NCI-H446 (cell line): ENCODE measurements at places on chromosomes 12 and 14.
A peak's percentile ranks its signal among the peaks of the same experiment; 100 is the strongest.

DNA sequence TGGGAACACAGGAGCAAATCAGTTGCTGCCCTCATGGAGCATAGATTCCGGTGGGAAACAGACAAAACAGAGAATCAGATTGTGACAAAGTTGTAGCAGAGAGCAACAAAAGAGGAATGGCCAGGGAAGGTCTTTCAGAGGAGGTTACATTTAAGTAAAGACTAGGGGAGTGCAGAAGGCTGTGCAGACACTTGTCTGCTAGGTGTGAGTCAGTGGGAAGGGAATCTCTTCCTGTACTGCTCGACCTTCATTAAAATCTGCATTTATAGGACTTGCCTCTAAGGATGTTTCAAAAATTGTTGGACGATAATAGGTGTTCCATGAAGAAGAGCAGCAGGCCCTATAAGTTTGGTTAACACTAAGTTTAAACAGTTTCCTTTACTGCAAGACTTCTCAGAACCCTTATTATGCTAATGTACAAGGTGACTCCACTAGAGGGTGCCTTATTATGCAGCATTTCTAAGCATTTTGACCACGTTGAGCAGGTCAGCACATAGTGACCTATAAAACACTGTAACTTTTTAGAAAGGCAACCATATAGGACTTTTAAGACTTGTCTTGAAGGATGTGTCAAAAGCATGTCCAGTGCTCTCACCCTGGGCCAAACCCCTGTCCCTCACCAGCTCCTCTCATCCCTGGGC, 91.8 kb upstream of the RIC8B start:
- no peak for DNase-seq

DNA sequence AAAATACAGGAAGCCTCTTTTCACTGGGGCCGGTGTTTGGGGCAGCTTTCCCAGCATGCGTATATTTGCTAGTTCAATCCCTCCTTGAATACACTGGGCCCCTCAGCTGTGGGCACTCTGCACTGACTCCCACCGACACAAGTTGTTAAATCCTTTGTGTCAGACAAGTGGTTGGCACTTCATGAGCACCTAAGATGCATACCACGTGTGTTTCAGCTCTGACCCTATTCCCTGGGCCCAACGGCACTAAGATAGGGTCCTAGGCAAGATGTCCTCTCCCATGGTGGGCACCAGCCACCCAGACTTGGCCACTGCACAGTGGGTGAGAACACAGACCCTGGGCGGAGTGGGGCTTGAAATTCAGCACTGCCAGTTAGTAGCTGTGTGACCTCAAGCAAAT, 173.8 kb downstream of the BCL11B start:
- no peak for DNase-seq

DNA sequence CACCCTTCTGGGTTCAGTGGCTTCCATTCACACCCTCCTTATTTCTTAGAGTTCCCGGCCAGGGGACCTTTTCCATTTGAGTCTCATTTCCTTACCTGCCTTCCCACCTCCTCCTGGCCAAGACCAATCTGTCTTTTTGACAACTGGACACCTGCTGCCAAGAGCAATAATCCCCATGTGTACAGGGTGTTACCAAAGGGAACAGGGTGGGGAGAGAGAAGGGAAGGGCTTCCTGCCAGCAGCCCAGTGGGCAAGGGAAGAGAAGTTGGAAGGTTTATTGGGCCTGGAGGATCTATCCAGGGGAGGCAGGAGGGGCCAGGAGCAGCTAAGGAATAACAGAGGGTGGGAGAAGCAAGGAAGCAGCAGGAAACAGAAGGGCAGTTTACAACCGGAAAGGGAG, 346.2 kb downstream of the C12orf75 start:
- DNase-seq = no peak

DNA sequence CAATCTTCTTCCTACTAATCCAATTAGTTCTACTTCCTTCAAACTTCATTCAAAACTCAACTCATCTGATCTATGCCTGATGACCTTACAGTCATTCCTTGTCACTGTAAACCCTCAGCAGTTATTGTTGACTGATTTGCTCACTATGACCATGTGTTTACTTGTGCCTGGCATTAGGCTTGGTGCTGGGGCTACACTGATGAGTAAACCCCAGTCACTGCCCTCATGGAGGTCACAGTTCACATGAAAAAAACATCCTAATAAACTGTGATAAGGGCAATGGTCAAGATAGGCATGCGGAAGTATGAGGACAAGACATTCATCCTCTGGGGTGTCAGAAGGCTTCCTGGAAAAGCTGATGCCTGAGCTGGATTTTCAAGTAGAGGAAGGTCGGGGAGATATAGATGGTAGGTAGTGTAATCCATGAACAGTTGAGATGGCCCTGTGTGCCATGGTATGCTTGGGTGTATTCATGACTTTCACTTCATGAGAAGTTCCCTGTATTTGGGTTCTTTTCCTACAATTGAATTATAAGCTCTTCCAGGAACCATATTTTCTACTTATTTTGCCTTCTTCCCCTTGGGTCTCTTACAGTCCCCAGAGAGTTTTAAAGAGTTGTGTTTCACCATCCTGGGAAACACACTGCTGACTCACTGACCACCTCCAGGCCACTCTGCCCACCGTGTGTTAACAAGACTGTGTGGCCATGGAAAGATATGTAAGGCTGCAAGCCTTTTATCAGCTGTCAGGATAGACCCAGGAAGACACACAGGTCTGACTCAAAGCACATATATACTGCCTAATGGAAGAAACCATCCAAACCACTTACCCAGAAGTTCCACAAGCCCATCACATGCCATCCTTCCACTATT, 38.7 kb upstream of the DUSP6 start:
- DNase-seq = no peak

DNA sequence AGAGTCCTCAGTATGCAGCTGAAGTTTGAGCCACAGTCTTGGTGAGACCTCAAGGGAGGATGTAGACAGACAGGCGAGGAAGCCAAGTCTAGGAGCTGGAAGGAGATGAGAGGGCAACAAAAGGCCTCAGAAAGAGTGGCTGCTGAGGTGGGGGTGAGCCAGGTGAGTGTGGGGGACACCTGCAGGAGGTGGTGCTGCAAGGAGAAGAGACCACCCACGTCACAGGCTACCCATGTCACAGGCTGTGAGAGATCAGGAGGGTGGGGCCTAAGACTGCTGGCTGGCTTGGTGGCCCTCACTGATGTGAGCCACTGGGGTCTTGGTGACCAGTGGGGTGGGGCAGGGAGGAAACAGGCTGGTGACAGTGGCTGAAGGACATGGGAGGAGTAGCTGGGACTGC, 97.3 kb downstream of the KIF26A start:
- no peak for DNase-seq

DNA sequence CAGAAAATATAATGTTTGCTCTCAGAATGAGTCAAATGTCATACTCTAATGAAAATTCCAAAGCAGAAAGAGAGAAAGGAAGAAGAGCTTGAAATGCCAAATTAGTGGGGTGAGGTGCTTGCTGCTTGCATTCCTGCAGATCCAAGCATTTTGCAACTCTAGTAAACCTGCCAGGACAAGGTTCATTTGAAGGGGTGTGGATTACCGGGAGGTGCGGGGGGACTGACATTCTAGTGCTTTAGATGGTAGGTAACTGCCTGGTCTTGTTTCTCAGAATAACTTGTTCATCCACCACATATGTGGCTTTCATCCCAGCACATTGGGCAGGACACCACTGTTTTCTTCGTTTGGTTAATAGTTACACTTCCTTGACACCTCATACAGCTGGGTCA, 144.4 kb downstream of the AKAP6 start:
- DNase-seq = no peak

- DNase-seq = peak; percentile 54
Observed at GRCh38 chr12:116159175-116159574, 118.3 kb downstream of the MED13L start.

GRCh38 chr12:116423094-116423493, 136.1 kb upstream of the MAP1LC3B2 start:
- DNase-seq = no peak

GRCh38 chr12:13193505-13194231, 2.9 kb upstream of the EMP1 start:
- DNase-seq = peak; percentile 42

DNA sequence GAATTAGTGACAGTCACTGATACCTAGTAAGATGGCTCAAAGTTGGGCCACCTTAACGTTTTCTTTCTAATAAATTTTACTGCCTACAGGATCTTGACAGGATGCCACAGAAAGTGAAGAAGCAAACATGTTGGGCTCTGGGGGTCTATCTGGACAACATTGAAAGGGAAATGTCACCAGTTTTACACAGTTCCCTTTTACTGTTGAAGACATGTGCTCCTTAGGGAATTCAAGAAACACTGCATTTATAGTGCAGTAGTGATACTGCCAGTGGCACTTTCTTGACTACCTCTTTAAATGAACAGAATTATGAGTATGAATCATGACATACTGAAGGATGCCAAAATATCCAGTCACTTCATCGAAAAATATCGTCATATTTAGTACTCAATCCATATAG, 269.3 kb upstream of the SYT10 start:
- no peak for DNase-seq

- no peak for DNase-seq
Observed at GRCh38 chr12:116026346-116026745, 251.1 kb downstream of the MED13L start.

- no peak for DNase-seq
Observed at GRCh38 chr14:72715215-72715849, 178.6 kb downstream of the DPF3 start.

DNA sequence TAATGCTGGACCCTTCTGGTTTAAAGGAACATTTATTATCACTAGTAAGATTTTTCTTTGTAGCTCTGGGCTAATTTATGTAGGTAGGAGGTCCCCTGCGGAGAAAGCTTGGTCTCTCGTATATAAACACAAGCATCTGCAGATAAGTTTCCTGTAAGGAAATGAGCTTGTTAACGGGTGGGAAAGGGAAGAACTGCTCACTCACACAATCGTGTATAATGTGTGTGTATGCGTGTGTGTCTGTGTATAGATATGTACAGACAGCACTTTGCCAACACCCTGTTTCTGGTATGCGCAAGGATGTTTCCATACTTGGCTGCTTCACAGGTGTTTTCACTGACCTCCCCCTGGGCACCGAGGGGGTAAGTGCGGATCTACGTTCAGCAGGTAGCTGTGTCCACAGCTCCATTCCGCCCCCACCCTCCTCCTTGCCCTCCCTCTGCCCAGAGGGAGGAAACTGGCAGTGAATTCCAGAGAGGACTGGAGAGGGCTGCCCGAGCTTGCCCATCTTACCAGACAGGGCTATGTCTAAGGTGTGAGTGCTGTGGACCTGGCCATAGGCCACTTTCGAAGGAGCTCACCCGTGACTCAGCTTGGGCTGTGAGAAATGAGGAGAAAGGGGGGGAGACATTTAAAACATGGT, 65.2 kb downstream of the NINJ2 start:
- DNase-seq = no peak

GRCh38 chr12:54304187-54304810, 3.5 kb upstream of the NFE2 start:
- no peak for DNase-seq

- DNase-seq = peak; percentile 68
Observed at GRCh38 chr14:27528328-27528727, 930.5 kb upstream of the NOVA1 start.

DNA sequence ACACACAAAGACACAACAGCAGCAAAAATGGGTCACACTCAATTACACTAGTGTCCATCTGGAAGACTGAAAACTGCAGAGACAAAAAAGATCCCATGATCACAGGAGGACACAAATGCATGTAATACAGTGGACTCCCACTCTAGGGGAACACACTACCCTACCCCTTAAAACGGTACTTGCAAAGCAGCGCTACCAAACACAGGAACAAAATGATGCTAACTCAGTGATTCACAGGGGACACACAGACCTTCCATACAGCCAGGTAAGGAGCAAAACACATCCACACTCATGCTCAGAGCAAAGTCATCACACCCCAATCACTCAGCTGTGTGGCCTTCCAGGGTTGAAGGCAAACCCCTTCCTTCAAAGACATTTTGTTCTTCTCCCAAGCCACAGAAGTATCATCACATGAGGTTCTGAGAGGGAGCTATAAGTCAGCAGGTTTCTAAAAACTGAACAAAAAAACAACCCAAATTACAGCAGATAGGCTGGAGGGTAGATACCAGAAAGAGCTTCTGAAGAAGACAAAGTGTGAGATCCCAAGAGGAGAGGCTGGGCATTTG, 14.8 kb downstream of the SMUG1 start:
- no peak for DNase-seq

- DNase-seq = no peak
Observed at GRCh38 chr12:79057540-79057939, 193.0 kb downstream of the SYT1 start.

DNA sequence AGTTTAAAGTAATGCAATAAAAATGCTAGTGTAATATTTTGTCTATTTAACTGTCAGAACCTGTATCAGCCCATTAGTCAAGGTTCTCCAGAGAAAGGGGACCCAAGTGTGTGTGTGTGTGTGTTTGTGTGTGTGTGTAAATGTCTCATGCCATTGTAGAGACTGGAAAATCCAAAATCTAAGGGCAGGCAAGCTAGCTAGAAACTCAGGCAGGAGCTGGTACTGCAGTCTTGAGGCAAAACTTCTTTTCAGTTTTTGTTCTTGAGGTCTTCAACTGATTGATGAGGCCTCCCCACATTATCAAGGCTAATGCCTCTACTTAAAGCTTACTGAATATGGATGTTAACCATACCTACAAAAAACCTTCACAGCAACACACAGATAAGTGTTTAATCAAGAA, 126.7 kb downstream of the PRKD1 start:
- peak; percentile 42 for DNase-seq

DNA sequence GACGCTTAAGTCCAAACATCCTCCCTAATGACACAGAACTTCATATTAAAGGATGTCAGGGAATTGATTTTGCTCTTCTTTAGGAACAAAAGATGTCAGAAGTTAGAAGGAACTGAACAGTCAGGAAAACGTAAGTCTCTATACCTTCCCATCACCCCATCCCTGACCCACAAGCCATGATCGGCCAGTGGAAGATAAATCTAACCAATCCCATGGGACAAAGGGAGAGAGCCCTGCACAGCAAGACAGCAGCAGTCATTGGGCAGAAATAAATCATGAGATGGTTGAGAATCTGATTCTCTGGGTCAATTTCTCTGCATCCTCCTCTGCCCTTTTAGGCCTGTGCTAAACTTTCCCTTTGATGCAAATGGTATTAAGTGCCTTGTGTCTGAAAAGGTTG, 414.9 kb downstream of the RGS6 start:
- no peak for DNase-seq
